ENCODE measurements at places on chromosomes 4 and X.

DNA sequence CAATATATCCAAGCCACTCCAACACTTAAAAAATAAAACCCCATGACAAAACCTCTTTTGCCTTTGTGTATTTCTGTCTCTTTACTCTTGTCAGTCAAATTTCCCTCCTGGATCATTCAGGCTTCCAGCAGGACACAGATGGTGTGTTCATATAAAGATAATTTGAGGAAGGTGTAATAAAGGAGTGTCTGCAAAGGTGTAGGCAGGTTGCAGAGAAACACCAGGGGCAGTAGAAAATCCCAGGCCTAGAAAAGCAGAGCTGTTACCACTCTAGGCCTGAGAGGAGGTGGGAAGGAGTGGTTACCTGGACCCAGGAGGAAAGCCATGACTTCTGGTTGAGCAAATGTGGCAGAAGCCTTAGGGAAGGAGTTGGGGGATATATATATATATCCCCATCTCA lies 28.8 kb downstream of the CHRNA9 start:
- no peak for DNase-seq

- no peak for DNase-seq
These were observed 191.0 kb upstream of the ARX start for GRCh38 chrX:25206778-25207177.

DNA sequence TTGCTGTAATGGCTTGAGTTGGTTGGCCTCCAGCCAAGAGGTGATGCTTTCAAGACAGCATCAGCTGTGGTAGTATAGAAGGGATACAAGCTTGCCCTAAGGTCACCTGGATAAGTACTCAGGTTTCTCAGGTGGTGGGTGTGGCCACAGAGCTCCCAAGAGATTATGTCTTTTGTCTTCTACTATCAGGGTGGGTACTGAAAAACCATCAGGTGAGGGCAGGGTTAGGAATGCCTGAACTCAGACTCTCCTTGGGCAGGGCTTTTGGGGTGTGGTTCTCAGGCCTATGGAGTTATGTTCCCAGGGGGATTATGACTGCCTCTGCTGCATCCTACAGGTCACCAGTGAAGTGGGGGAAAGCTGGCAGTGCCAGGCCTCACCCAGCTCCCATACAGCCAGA lies 654.6 kb upstream of the GALNT7 start:
- DNase-seq, result no peak

- no peak for DNase-seq
These were observed 1.2 kb downstream of the DRP2 start for GRCh38 chrX:101220662-101221260.

GRCh38 chrX:56751071-56751470 lies 22.0 kb downstream of the NBDY start:
- no peak for DNase-seq

DNA sequence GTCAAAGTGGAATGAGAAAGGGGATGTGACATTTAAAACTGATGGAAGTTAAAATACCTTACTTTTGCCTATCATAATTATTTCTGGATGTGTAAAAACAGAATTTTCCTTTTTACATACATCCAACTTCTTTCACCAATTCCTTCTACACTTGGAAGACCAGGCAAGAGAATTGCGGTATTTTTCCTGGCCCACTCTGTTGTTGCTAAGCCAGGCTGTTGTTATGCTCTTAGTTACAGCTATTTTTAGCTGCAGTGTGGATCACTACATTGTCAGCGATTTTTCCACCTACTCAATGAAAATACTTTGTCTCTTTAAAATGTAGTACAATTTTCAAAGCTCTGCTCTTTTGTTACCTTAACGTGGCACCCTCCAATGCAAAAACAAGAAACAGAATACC lies 43.4 kb downstream of the NKX6-1 start:
- DNase-seq, result no peak

DNA sequence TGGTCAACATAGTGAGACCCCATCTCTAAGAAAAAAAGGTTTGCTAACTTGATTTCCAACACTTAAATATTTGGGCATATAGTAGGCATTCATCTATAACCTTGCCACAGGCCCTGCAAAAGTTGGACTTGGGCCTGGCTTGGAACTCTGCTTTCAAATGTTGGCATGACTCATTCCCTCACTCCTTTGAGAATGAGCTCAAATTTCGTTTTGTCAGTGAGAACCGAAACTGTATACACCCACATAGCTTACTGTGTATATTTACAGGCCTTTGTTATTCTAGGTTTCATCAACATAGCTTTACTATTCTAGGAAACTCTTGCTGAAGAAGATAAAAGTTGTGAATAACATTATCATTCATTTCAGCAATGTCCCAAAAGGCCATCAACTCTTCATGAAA lies 88.7 kb upstream of the ELOVL6 start:
- no peak for DNase-seq

GRCh38 chr4:37803348-37803973 lies 23.0 kb upstream of the PGM2 start:
- peak; percentile 49 for DNase-seq

GRCh38 chr4:23388255-23388654 lies 501.6 kb downstream of the PPARGC1A start:
- no peak for DNase-seq

DNA sequence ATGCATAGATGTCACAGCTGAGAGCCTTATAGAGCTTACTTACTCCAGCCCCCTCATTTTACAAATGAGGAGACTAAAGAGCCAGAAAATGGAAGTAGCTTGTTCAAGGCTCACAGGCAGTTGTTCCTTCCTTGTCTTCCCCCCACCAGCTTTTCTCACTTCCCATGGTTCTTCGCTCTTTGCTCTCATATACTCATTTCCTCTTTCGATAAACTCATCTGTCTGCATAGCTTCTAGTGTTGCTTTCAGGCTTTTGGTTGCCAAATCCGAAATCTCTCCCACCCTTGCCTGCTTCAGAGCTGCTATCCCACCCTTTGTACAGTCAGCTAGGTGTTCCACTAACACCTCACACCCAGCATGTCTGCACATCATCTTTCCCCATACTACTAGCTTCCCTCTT lies 25.0 kb upstream of the GJB1 start:
- no peak for DNase-seq

- DNase-seq, result no peak
These were observed 10.5 kb upstream of the MAMLD1 start for GRCh38 chrX:150352581-150352980.

DNA sequence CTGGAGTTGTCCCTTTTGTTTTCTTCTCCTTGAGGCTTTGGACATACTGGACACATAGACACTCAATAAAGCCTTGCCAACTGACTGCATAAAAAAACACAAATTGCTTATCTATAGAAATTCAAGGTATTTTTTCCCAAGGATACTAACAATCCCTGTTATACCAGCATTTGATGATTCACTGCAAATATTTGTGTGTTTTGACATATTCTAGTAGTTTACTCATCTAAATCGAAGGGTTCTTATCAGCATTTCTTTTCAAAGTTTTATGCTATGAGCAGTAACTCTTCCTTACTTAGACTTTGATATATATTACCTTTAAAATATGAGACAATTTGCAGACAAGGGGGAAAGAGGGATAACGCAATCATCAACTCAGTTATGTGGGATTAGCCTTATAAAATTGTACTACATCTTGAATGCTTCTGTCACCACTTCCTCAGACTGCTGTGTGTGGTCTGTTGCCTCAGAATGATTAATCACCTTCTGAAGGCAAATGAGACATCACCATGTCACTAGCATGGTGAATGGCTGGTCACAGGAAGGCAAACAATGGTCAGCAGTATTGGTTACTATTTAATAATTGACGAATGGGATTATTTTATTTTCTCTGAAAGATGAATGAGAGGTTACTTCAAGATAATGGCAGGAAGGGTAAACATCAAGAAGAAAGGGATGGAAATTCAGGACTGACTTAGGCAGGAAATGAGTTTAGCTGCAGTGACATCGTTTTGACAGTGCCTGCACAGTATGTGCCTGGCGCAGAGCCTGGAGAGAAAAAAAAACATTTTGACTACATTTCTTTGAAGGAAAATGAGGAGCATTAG lies 544.3 kb upstream of the CNKSR2 start:
- no peak for DNase-seq

GRCh38 chr4:8324640-8325239 lies 55.2 kb downstream of the HTRA3 start:
- no peak for DNase-seq

GRCh38 chrX:16786791-16787735 lies 797 bp downstream of the TXLNG start:
- peak; percentile 36 for DNase-seq

DNA sequence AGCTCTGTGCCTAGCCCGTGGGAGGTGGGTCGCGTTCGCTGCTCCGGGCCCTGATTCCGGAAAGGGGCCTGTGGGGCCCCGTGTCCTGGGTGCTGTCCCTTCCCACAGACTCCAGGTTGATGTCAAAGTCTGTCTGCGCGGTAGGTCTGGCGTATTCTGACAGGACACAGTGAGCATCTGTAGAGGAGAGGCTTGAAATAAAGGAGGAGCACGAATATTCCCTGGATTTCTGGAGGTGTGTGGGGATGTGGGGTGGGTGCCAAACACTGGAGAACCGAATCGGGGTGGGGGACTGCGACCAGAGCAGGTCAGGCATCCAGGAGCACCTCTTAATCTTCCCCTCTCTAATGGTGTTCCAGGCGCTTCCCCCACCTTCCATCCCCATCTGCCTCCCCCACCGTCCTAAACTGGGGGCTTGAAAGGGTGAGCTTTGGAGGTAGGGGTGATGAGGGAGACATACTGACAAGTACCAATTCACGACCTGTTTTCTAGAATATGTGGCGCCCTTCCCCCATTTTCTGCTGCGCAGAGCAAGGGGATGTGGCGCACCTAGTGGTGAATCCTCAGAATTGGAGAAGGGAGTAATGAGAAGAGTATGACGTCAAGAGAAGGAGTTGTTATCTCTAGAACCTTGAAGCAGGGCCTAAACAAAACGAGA lies 877 bp downstream of the GPRASP1 start:
- peak; percentile 42 for DNase-seq

Data from hematopoietic multipotent progenitor cell treated with erythropoietin and hydrocortisone succinate and interleukin-3 and kit ligand, for 17 days (in vitro differentiated cells).